ENCODE measurements at places on chromosomes 16 and 17.

- no peak for DNase-seq
Measured at GRCh38 chr17:40611840-40612474, 35.7 kb downstream of the SMARCE1 start.

GRCh38 chr17:17064322-17064721 is 22.1 kb downstream of the MPRIP start:
- DNase-seq = no peak

DNA sequence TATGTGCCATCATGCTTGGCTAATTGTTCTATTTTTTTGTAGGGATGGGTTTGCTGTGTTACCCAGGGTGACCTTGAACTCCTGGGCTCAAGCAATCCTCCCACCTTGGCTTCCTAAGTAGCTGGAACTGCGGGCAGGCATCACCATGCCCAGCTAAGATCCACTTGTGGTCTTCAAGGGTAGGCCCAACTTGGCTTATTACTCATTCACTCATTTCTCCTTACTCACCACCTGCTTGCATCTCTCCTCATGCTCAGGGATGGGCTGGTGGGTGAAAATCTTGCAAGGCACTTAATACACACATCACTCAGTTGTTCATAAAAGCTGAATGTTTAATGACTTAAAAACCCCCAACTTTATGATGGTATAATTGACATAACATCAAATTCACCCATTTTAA is 207.8 kb downstream of the SHISA9 start:
- no peak for DNase-seq

DNA sequence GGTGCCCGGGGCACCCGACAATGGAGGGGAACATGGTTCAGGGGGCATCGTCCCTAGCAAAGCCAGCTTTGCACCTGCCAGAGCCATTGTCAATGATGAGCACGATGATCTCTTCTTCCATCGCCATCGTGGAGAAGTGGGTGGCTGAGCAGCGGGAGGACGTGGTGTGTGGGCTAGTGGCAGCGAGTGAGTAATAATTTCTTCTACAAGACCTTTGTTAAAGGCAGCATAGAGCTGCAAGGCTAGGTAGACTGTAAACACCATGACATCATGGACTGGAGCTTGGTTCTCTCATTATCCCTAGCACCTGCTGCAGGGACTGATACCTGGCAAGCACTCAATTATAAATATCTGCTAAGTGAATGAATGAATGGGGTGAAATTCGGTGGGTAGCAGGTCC is 6.7 kb upstream of the HEATR3 start:
- DNase-seq = no peak

DNA sequence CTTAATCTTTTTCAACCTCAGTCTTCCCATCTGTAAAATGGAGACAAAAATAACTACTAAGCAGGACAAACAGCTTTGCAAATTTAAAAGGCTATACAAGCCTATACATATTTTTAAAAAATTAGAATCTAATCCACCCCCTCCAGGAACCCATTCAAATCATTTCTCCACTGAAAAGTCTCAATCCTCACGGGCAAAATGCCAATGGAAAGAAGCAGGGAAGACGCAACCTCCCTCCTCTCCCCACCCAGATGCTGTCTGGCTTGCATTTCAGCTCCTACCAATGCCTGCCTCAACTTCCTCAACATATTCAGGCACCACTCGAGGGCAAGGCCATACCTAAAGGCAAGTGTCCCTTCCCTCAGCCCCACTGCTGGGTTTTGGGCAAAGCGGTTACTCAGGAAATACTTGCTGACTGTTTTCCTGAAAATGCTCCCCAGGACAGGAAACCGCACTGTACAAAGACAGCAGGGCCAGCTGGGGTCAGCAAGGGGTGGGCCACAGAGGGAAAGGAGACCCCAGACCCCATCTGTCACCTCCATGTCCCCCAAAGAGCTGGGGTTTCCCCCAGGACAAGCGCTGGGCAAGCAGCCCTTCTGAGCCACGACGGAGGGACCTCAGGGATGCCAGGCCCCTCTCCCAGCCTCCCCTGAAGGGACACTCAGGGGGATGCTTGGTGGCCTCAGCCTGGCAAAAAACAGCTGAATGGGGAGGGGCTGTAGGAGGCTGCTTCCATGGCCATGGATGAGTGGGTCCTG is 47.7 kb upstream of the DOC2B start:
- DNase-seq = no peak

DNA sequence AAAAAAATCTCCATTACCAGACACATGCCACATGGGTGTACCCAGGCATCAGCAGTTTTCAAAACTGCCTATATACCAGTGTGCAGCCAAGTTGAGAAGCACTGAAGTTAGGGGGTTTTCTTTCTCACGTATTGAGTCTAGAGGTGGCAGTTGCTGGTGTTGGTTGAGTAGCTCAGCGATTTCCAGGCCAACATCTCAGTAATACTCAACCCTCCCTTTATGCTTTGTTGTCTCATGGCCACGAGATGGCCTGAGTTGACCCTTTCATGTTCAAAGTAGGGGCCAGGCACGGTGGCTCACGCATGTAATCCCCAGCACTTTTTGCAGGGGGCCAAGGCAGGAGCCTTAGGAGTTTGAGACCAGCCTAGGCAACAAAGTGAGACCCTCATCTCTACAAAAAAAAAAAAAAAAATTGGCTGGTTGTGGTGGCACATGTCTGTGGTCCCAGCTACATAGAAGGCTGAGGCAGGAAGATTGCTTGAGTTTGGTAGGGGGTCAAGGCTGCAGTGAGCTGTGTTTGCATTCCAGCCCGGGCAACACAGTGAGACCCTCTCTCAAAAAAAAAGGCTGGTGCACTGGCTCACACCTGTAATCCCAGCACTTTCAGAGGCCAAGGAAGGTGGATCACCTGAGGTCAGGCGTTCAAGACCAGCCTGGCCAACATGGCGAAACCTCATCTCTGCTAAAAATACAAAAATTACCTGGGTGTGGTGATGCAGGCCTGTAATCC is 10.8 kb downstream of the LRRC3C start:
- no peak for DNase-seq

DNA sequence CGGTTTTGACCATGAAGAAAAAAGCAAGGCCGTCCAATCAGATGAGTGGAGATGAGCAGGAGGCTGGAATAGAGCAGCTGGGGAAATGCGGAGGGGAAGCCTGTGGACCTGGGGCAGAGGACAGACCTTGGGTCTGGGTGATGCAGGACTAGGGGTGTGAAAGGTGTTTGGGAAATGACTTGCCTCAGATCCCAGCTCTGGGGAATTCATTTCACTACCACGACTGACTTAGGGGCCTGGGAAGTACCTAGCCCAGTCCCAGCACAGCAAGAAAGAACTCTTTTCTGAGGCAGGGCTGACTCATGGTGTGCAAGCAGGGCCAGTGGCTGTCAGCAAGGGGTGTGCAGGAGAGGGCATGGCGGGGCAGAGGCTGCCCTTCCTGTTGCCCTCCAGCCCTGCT is 14.8 kb downstream of the DNAI2 start:
- peak; percentile 39 for DNase-seq

DNA sequence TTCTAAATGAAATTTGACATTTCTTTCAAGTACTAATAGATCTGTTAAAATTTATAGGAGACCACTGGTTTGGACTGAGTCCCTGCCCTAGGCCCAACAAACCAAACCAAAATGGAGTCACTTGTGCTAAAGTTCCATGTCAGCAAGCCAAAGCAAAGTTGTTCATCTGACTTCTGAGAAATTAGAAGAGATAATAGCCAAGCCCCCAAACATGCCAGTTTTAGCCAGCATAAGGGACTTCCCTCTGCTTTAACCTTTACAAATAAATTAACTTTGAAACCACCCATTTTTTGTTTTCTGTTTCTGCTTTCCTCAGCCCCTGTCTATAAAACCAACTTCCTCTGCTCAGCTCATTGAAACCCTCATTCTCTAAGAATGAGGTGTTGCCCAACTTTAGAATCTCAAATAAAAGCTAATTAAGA is 18.9 kb downstream of the CDR2 start:
- DNase-seq = no peak

DNA sequence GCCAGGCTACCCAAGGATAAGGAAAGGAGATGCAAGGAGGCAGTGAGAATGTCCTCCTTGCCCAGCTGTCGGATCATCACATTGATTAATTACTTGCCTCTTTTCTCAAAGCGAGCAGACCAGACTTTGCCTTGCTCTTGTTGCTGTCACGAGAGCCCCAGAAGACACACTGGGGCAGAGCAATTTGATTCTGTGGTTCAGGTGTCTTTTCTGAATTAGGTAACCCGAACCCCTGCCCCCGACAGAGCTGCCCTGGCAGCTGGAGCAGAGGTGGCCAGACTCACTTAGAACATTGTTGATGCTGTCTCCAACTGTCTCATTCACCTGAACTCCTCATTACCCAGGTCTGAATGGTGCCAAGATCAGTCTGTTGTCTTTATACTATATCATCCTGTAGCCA is 34.3 kb downstream of the VAT1L start:
- DNase-seq = no peak

DNA sequence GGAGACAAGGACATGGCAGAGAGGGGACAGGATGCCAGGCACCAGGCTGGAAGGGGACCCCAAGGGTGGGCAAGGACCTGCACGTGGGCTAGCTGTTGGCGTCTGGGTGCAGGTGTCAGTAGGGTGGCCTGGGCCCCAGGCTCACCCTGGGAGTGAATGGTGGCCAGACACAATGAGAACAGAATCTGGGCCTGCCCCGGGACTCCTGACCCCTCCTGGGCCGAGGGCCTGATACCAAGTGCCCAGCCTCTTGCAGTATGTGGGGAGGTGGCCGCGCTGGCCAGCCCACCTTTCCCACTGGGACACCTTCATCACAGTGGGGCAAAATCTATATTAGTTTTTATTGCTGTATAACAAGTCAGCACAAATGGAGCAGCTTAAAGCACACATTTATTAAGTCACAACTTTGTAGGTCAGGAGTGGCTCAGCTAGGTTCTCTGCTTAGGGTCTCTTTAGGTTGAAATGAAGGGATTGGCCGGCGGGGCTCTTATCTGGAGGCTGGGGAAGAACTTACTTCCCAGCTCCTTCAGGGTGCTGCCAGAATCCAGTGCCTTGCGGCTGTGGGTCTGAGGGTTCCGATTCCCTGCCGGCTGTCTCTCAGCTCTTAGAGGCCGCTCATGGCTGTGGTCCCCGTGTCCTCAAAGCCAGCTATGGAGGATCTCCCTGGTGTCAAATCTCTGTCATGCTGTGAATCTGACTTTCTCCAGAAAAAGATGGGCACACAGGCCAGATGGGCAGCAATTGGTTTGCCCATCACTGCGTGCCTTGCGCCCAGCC is 3.6 kb downstream of the PRSS33 start:
- DNase-seq = no peak

- no peak for DNase-seq
Measured at GRCh38 chr16:58339452-58339981, 44.7 kb upstream of the PRSS54 start.

- no peak for DNase-seq
Measured at GRCh38 chr17:35529866-35530265, 7.6 kb downstream of the SLFN12L start.

DNA sequence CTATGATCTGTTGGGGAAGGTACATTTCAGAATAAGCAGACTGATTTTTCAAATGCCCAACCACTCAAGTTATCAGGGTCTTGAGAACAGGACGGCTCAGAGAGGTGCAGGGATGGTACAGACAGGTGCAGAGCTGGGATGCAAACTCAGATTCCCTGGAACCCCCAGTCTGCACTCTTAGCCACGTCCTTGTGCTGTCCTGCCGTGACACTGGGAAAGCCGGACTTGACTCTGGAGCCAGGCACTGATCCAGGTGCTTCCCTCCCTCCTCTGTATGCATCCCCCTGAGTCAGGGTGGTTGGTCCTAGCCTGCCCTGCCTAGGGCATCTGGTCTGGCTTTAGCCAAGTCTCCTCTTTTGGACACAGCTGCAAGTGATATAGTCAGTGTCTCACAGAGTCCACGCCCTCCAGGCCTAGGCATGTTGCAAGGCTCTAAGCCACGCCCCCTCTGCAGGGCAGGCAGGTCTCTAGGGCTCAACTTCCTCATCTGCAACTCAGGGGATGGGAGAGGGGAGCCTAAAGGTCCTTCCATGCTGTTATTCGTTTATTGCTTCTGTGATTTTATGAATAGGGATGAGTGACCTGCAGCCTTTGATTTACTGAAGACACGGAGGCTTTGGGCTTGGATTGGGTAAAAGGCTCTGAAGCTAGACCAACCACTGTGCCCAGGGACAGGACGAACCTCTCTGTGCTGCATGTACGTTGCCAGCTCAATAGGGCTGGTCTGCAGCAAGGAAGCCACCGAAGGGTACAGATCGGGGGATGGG is 97.3 kb downstream of the SDK2 start:
- peak; percentile 10 for DNase-seq

DNA sequence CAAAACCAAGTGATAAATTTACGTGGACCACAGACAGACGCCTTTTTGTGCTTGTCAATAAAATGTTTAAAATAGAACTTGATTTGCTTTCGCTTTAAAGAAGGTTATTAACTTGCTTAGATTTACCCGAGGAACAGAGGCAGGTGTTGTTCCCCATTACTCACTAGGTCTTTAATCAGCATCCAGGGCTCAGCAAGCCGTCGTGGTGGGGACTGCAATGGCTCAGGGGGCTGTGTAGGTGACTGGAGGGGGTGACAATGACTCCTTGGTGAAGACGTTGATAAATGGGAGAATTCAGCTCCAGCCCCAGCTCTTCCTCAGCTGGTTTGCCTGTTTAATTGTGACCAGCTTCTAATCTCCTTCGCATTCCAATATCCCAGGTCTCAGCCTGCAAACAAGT is 231.4 kb downstream of the TMEM114 start:
- DNase-seq = no peak

DNA sequence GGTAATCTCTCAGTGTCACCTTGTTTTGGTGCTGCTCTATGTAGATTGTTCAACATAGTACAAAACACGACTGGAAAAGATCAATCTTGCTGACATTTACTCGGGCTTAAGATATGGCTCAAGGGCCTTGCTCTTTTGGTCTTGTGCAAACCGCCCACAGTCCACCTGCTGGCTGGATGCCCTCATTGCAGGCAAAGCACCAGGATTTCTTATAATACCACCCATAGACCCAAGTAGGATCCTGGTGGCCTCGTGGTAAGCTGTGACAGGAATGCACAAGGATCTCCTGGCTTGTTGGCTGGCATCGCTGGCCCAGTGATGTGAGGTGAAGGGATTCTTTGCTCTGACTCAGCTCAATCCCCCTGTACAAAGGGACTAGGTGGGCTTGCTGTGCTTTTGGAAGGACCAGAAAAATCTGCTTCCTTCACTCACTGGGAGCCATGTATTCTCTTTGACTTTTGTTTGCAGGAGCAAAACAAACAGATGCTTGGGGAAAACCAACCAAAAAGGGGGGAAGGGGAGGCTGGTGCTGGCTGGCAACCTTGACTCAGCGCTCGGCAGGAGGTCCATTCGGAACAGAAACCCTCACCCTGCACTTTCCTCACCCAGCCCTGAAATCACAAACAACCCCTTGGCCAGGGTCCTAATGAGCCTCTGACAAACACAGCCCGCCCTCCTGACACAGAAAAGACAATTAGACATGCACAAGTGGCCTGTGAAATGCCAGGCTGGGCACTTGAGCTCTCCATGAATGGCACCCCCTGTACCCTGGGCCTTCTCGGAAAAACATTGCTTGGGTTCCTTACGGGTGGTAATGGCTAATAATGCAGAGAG is 36.6 kb upstream of the MED9 start:
- peak; percentile 89 for DNase-seq

- DNase-seq = no peak
Measured at GRCh38 chr16:24667244-24667764, 62.1 kb upstream of the TNRC6A start.

GRCh38 chr17:80931421-80932265 is 60.0 kb upstream of the CHMP6 start:
- DNase-seq = no peak
